Pancreas (tissue), 10 donors: ENCODE measurements at places on chromosomes 4 and X. TPM values are rescaled to one million over a fixed set of nuclear protein-coding genes. Genes with fewer than 3 reads are reported as not detected.

The ITIH6 gene
- total RNA-seq = not detected

GRCh38 chrX:98071331-98071730, 1187.6 kb downstream of the RPA4 start:
- H3K36me3 ChIP-seq = no peaks in the 10 kb centered on the region
- DNase-seq = no peak
- H3K27me3 ChIP-seq = no peaks in the 10 kb centered on the region
- H3K4me3 ChIP-seq = no peak overlapping the region
- H3K27ac ChIP-seq = no peak overlapping the region

The MMAA gene
- total RNA-seq = 3.0 TPM

DNA sequence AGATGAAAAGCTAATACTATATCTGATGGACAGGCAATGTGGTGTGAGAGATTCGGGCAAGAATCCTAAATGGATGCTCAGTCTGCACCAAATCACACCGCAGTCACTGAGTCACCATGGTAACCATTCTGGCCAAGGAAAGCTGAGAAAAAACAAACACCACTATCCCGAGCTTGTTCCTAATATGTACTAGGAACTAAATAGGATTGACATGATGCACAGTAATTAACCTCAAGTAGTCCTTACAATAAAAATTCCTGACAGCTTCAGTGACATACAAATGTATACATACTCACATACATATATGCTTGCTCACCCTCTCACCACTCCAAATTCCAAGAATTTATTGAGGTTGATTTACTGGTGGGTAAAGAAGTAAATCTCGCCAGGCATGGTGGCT, 1.1 kb upstream of the RAB40A start:
- no peaks in the 10 kb centered on the region for H3K36me3 ChIP-seq

- no peak overlapping the region for H3K27ac ChIP-seq
- H3K4me1 ChIP-seq = no peaks in the 10 kb centered on the region
- DNase-seq = peak; percentile 34
- H3K36me3 ChIP-seq = no peaks in the 10 kb centered on the region
- H3K4me3 ChIP-seq = no peak overlapping the region
These were observed 155.8 kb downstream of the RPA4 start for GRCh38 chrX:97039363-97040029.

DNA sequence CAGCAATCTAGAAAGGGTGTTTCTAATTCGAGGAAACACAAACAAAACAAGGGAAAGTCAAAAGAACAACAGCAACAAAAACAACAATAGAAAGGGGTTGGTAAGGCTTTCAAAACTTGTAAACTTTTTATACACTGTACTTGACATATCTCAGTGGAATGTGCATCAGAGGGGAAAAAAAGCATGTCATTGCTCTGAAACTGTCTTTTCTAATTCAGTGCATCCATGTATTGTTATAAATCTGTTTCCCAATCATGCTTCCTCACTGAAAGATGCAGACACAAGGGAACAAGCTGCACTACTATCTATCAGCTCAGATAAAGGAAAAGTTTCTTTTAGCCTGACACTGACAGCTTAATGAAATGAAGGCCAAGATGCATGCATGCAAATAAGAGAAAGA, 44.2 kb upstream of the PCDH18 start:
- no peaks in the 10 kb centered on the region for H3K36me3 ChIP-seq
- DNase-seq = no peak
- no peaks in the 10 kb centered on the region for H3K4me1 ChIP-seq
- no peak overlapping the region for H3K4me3 ChIP-seq
- no peak overlapping the region for H3K27ac ChIP-seq

The MAGEB17 gene
- total RNA-seq = 0.37 TPM

DNA sequence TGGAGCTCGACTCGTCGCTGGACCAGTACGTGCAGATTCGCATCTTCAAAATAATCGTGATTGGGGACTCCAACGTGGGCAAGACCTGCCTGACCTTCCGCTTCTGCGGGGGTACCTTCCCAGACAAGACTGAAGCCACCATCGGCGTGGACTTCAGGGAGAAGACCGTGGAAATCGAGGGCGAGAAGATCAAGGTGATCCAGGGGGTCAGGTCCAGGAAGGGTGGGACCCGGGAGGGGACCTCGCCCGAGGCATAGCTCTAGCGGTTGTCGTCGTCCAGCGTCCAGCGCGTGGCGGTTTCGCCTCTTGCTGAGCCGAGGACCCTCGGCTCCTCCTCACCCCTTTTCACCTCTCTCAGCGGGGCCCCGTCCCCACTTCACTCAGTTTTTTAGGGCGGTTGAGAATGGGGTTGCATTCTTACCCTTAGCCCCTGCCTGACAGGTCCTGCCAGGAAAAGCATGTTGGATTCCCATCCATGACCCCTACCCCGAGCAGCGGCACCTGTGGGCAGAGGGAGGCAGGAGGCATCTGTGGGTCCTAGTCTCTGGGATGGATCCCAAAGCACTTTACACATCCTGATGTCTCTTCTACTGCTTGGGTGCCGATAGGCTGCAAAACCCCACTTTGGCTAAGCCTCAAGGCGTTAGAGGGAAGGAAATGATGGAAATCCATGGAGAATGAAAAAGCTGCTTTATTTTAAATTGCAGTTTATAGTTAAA, 524 bp downstream of the RAB33A start:
- no peaks in the 10 kb centered on the region for H3K27me3 ChIP-seq
- no peak overlapping the region for H3K27ac ChIP-seq
- H3K36me3 ChIP-seq = no peaks in the 10 kb centered on the region
- DNase-seq = no peak
- H3K4me1 ChIP-seq = no peaks in the 10 kb centered on the region

The FGFBP1 gene
- 0.24 TPM for total RNA-seq

DNA sequence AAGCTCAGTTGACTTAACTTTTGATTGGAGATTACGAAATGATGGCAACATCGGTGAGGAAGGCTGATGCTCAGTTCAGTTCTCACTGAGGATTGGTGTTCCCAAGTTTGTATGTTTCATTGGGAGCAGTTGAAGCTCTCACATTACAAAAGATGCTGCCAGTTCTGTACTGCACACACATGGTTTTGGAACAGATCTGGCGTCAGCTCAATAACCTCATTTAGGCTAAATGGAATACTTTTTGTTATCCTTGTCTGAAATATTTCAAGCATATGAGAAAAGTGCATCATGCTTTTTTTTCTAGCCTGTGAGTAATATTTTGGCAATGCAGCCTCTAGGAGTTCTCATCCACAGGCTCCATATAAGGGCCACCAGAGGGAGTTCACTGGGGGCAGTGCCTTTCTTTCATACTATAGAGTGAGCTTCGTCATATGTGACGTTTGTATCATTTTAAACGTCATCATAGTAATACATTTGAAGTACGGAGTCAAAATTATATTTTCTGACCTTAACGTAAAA, 4.1 kb downstream of the ENPEP start:
- DNase-seq = no peak
- no peak overlapping the region for H3K4me3 ChIP-seq
- no peak overlapping the region for H3K27ac ChIP-seq
- no peaks in the 10 kb centered on the region for H3K4me1 ChIP-seq
- H3K36me3 ChIP-seq = no peaks in the 10 kb centered on the region

GRCh38 chr4:158346576-158346975, 136.3 kb downstream of the TMEM144 start:
- H3K4me1 ChIP-seq = peaks cover 11% of the 10 kb centered on the region
- H3K27ac ChIP-seq = no peak overlapping the region
- no peak overlapping the region for H3K4me3 ChIP-seq
- DNase-seq = no peak

DNA sequence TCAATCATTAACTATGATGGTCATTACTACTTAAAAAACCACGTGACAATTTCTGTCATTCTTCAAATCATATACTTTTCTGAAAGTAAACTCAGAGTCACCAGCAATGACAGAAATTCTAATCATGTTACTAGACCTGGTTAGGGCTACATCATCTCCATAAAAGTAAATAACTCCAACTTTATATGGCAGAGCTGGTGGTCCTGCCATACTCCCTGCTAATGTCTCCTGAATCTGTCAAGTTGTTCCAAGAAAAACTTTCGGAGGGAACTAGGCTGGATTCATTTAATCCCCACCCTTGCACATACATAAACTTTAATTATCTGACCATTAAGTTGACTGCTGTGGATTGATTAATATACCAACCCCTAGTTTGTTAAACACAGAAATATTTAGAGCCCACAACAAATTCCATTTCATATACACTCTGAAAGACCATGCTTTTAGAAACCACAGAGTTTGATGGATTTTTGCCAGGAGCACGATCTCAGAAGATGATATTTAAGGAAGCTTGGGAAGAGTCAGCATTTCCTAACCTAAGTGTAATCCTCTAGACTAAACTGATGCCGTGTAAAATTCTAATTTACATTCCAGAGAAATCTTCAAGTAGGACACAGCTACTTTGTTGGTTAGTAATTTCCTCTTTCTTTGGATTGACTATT, 577.0 kb downstream of the FAT4 start:
- no peaks in the 10 kb centered on the region for H3K36me3 ChIP-seq
- H3K4me3 ChIP-seq = no peak overlapping the region
- no peak overlapping the region for H3K27ac ChIP-seq

DNA sequence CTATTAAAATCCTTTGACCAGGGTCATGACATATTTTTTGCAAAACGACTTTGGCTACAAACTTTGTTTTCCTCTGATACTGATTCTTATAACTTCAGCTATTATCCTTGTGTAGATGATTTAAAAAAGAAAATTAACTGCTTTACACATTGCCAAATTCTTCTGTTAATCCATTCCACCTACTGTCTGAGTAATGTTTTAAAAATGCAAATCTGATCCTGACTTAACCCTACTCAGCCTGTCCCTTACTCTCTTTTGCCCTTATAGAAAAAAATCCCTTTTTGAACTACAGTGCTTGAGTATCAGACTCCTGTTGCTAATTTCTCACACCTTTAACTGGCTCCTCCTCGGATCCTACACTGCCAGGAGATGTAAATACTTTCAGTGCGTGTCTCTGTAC, 723.1 kb downstream of the ADGRL3 start:
- H3K4me1 ChIP-seq = no peaks in the 10 kb centered on the region
- H3K4me3 ChIP-seq = no peak overlapping the region
- no peak overlapping the region for H3K27ac ChIP-seq
- no peaks in the 10 kb centered on the region for H3K36me3 ChIP-seq
- no peak for DNase-seq

DNA sequence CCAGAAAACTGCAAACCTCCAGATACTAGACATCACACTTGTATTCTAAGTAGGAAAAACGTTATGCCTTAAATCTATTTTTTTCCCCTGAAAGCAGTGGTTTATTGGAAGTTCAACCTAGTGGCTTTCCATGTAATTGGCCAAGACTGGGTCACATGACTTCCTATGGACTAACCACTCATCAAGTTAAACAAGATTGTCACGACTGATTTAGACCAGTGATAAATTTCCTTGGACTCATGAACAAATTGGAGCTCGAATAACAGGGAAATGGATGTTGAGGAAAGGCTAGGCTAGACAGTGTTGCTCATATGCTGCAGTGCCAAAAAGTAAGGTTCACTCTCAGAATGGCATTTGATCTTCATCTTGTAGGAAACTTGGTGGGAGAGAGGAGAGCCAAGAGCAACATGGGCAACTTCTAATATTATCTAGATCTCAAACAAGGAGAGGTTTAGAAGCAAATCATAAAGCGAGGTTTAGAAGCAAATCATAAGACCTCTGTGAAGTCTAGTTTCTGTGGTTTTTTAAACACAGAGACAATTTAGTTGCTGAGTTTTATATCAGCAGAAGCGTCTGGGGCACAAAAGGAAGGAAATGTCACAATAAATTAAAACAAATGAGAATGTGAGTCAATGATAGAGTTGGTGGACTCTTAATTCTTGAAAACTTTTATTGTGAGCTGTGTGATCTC, 165.6 kb upstream of the BOD1L1 start:
- H3K27me3 ChIP-seq = peaks cover 7% of the 10 kb centered on the region
- H3K27ac ChIP-seq = no peak overlapping the region
- DNase-seq = no peak
- no peaks in the 10 kb centered on the region for H3K36me3 ChIP-seq
- H3K4me3 ChIP-seq = no peak overlapping the region
- no peaks in the 10 kb centered on the region for H3K4me1 ChIP-seq

DNA sequence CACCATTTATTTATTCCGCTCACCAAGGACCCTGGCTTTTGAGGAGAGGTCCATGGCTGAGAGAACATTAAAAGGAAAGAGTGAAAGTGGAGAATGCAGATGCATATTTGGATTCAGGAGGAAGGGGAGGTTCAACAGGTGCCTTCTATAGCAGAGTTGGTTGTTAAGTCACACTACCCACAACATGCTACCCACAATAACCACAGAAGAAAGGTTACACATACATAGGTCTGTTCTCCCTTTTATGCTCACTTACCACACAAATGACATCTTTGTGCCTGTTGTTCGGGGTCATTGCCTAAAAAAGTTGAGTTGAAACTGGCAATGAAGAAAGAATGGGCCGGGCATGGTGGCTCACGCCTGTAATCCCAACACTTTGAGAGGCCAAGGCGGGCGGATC, 587.4 kb downstream of the RPA4 start:
- no peaks in the 10 kb centered on the region for H3K27me3 ChIP-seq
- no peaks in the 10 kb centered on the region for H3K36me3 ChIP-seq
- no peaks in the 10 kb centered on the region for H3K4me1 ChIP-seq

The NDST4 gene
- total RNA-seq = not detected

- no peak overlapping the region for H3K4me3 ChIP-seq
- peaks cover 4% of the 10 kb centered on the region for H3K27me3 ChIP-seq
- no peak for DNase-seq
- H3K4me1 ChIP-seq = no peaks in the 10 kb centered on the region
- no peak overlapping the region for H3K27ac ChIP-seq
These were observed 437.5 kb upstream of the FGF16 start for GRCh38 chrX:77009691-77010090.

GRCh38 chr4:172411149-172411548, 597.9 kb downstream of the GALNTL6 start:
- H3K27me3 ChIP-seq = no peaks in the 10 kb centered on the region
- H3K27ac ChIP-seq = no peak overlapping the region
- H3K4me3 ChIP-seq = no peak overlapping the region
- no peak for DNase-seq
- H3K4me1 ChIP-seq = no peaks in the 10 kb centered on the region
- H3K36me3 ChIP-seq = no peaks in the 10 kb centered on the region

GRCh38 chrX:11285651-11286050, 7.6 kb upstream of the AMELX start:
- H3K27me3 ChIP-seq = no peaks in the 10 kb centered on the region
- no peaks in the 10 kb centered on the region for H3K4me1 ChIP-seq
- no peak for DNase-seq
- H3K4me3 ChIP-seq = no peak overlapping the region

The LRCH2 gene
- 0.12 TPM for total RNA-seq

GRCh38 chr4:10184041-10184440, 67.4 kb upstream of the WDR1 start:
- DNase-seq = no peak
- H3K4me3 ChIP-seq = no peak overlapping the region
- H3K36me3 ChIP-seq = no peaks in the 10 kb centered on the region
- no peaks in the 10 kb centered on the region for H3K4me1 ChIP-seq
- H3K27ac ChIP-seq = no peak overlapping the region

- no peaks in the 10 kb centered on the region for H3K36me3 ChIP-seq
- DNase-seq = no peak
- no peaks in the 10 kb centered on the region for H3K27me3 ChIP-seq
- H3K4me3 ChIP-seq = no peak overlapping the region
- H3K27ac ChIP-seq = no peak overlapping the region
These were observed 31.2 kb upstream of the UXT start for GRCh38 chrX:47690175-47690574.

The KLB gene
- 3.3 TPM for total RNA-seq

- H3K4me3 ChIP-seq = no peak overlapping the region
- H3K27ac ChIP-seq = no peak overlapping the region
- no peaks in the 10 kb centered on the region for H3K27me3 ChIP-seq
- H3K36me3 ChIP-seq = peaks cover 14% of the 10 kb centered on the region
- no peak for DNase-seq
These were observed 64.2 kb downstream of the IRF2 start for GRCh38 chr4:184409911-184410692.

The MAGEC2 gene
- total RNA-seq = not detected
